ENCODE measurements at places on chromosomes 5 and 9.

GRCh38 chr9:19665146-19665863 is 123.5 kb downstream of the SLC24A2 start:
- DNase-seq = no peak

- no peak for DNase-seq
Measured at GRCh38 chr9:26247861-26248260, 569.6 kb upstream of the TUSC1 start.

DNA sequence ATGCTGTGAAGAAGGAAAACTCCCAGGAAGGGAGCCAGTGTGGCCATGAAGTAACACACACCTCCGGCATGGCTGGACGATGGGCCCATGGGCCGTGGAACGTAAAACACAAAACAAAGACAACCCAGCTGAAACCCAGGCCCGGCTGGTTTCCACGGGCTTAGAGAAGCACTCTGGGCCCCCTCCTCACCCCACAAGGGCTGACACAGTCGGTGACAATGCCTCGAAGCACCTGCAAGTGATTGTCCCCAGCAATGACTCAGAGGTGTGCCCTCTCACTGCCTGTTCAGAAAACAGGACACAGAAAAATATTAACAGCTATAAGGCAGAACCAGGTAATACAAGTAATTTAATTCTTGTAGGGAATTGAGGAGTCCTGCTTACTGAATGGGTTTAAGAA is 135.3 kb downstream of the ROR2 start:
- no peak for DNase-seq

DNA sequence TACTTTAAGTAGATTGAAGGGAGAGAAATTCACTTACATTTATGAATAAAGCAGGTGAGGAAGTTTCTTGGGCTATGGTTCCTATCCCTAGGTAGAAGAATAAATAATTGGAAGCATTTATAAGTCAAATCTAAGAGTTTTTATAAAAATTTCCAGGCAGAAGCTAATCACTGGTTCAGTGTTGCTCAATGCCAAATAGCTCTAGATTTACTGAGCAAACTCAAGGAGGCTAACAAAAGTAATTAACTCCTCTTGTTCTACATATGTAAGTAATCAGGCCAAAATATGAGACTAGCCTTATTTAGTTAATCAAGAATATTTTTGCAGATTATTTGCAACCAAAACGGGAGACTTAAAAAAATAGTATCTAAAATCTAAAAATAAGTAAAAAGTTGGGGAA is 472.3 kb downstream of the PLK2 start:
- no peak for DNase-seq

DNA sequence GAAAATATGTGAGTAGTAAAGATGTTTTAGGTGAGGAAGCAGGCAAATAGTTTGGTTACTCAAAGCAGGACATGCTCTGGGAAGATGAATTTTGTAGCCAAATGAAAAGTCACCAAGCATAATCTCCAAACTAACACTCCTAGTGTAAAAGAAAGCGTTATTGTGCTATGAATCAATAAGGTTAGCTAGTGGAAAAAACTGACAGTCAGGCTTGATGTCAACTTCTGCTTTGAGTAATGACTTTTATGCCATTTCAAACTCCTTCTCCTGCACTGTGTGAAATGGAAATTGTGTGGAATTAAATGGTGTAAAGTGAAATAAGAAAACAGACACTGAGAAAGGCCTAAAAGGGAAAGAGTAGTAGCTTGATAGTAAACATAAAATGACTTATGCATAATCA is 637.2 kb upstream of the DMAC1 start:
- DNase-seq = no peak

DNA sequence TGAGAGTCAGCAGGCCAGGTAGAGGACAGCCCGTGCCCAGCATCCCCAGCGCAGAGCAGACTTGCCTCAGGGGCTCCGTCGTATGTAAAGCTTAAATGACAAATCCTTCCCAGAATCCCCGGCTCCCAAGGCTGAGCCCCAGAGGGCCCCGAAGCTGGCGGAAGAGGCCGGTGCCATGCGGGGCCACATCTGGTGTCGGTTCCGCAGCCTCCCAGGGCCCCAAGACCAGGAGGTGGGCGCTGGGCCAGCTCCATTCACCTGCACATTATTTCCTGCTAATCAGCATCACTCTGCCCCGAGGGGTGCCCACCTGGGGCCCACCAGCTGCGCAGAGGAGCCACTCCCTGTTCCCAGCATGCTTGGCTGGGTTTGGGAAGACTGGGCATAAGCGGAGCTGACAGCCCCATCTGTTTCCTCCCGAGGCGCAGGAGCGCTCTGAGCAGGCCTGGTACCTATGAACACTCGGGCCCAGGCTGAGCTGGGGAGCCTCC is 124.0 kb upstream of the PPP1R26 start:
- no peak for DNase-seq

DNA sequence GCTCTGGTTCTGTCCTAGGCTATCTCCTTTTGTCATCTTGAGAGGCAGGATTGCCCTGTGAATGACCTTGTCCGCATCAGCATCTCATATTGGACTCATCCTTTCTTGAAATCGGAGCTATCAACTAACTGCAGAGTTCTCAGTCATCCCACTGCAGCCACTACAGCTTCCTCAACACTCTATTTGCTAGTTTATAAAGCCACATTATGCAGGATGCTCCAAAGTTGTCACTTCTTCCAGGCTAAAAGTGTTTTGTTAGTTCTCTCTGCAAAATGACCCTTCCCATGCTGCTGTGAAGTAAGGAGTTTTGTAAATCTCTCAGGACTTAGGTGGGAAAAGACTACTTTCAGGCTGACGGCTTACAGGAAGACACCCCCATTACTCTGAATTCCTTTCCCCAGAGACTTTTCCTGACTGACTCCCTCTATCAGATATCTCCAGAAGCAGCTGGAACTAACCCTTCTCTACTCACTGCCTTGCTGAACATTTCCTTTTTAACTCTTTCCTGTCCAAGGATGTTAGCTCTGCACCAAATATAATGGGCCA is 257.6 kb downstream of the NFIB start:
- no peak for DNase-seq

GRCh38 chr5:95962785-95963184 is 1.1 kb upstream of the ELL2 start:
- no peak for DNase-seq

GRCh38 chr5:1324301-1324700 is 20.6 kb downstream of the CLPTM1L start:
- no peak for DNase-seq
